ENCODE measurements at places on chromosomes 2 and 18.

GRCh38 chr2:104584393-104584792, 269.5 kb upstream of the POU3F3 start:
- no peak for DNase-seq

DNA sequence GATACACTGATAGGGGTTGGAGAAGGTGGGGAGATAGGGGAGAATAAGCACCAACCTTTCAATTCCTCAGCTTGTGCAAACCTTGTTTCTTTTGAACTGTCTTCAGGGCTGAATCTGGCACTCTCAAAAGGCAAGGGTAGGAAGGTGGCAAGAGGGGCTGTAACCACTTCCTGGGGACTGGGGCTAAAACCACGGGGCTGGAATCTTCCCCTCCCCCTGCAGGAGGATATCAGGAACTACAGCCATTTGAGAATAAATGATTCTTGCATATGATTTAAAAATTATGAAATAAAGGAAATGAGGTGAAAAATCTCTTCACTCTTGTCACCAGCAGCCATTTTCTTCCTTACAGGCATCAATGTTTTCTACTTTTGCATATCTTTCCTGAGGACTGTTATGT, 50.8 kb downstream of the ATOH8 start:
- no peak for DNase-seq

DNA sequence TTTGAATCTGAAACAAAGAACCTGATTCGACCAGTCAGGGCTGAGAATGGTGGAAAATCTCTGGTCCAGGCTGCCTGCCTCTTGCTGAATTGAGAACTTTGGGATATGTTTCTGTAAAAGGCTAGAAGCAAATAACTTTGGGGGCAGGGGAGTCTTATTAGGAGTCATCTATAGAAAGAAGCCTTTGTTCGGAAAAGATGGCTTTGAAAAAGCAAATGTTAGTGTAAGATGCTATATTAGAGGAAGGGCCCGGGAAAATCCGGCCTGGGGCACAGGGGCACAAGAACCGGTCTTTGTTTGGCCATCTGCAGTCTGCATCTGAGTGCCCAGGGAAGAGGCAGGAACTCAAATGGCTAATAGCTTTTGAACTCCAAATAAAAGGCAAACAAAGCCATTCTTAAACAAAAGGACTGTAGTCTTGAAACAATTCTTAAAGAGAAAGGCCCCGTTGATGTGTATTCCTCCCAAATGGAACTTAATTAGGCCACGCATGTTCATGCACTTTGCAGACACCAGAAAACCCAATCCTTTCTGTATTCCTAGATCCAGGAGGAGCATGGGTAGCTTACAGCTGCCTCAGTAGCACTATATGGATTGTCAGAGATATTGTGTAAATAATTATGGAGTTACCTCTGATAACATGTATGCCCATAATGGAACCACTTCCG, 180.0 kb upstream of the ARL4C start:
- no peak for DNase-seq

DNA sequence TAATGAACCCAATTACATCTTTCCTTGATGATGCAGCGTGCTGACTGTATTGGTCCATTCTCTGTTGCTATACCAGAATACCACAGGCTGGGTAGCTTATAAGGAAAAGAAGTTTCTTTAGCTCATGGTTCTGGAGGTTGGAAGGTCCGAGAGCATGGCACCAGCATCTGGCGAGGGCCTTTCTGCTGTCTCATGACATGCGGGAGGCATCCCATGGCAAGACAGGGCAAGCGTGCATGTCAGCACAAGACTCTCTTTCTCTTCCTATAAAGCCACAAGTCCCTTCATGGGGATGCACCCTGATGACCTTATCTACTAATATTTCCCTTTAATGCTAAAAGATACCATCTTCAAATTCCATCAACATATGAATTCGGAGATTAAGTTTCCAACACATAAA, 122.8 kb upstream of the FHL2 start:
- no peak for DNase-seq

- DNase-seq: no peak
Observed at GRCh38 chr18:7812431-7813063, 245.4 kb downstream of the PTPRM start.

- DNase-seq: no peak
Observed at GRCh38 chr2:118049816-118050140, 35.9 kb upstream of the CCDC93 start.

- DNase-seq: no peak
Observed at GRCh38 chr2:207783514-207783913, 13.8 kb upstream of the FZD5 start.

GRCh38 chr2:53513167-53513666, 254.4 kb upstream of the CHAC2 start:
- DNase-seq: no peak

DNA sequence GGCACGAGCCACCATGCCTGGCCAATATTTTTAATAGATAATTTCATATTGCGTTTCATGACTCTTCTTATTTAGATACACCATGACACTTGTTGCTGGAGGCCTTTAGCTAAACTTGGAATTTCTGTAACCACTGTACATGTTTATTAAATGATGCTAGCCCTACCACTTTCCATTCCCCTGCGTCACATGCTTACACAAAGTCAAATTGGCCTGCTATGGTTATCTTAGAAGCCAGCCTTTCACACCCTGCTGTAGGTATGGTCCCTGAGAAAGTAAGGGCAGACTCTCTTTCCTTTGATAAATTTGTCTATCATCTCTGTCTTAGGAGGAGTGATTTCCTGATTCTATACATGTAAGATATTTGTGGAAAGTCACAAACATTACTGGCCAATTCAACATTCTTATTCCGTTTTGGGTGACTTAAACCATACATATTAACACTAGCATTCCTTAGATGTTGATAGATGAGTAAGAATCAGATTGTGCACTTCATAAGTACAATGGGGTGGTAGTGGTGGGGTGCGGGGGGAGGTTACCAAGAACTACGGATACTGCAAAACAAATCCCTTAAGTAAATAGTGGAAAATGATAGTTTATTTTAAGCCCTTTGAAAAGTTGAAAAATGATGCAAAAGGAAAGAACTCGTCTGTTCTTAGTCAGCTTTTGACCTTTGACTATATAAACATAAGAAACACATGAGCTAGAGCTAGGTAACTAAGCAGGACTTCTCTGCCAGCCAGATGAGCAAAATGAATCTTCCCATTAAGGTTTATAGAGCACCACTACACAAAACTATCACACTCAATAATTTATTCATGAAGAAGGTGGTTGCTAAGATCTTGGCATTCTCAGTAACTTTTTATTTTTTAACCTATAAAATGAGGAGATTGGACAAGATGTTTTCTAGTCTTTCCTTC, 7.9 kb upstream of the NDUFV2 start:
- no peak for DNase-seq

GRCh38 chr2:204453730-204454167, 91.5 kb upstream of the PARD3B start:
- no peak for DNase-seq

DNA sequence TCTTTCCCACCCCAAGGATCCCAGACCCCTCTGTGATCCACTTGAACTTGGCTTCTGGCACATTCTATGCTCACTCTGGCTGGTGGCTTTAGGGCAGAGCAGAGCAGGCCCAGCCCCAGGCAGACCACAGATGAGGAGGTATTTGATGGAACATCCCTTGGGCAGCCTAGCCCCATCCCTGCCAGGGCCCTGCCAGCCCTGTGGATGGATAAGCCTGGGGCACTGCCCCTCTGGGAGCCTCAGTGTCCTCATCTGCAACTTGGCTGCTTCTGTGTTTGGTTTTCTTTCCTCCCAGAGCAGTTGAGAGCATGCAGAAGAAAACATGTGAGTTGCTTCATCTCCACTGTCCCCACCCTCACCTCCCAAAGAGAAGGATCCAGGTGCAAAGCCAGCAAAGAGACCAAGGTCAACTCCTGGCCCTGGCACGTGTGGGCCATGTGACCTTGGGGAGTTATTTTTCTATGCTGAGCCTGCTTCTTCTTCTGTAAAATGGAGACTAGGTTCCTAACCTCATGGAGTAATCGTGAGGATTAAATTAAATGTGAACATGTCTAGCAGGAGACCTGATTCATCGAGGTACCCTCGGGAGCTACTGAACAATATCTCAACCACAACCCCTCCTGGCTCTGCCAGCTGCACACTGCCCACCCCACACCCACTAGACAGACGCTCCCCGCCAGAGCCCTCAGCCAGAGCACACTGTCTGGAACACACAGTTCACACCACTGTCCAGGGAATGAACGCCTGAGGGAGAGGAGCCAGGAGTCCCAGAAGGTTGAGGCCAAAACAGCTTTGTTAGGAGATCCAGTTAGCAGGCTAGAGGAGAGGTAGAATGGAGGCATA, 14.6 kb upstream of the TNS1 start:
- DNase-seq: no peak

DNA sequence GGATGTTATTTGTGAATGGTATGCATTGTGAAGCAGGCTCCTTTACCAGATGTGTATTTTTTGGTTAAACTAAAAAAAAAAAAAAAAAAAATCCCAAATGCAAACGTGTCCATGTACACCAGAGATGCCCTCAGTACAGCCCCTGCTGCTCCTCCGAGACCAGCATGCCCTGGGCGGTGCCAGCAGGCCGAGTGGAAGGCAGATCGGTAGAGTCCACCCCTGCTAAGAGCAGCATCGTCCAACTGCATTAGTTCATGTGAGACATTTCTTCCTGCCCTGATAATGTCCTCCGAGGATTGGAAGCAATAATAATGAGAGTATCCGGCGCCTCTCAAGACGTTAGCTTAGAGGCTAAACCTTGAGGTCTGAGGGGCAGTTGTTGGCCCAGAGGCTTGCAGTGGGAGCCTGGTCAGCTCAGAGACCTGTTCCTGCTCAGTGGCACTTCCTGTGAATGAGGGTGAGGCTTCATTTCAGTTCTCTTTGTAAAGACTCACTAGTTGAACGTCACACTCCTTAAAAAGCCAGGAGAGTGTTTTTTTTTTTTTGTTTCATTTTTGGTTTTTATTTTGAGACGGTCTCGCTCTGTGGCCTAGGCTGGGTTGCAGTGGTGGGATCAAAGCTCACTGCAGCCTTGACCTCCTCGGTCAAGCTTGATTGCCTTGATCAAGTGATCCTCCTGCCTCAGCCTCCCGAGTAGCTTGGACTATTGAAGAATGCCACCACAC, 5.6 kb downstream of the SLC66A3 start:
- DNase-seq: no peak

- DNase-seq: no peak
Observed at GRCh38 chr18:40159141-40160017, 1795.7 kb upstream of the PIK3C3 start.

GRCh38 chr2:195961873-195962272, 106.8 kb downstream of the DNAH7 start:
- DNase-seq: no peak

DNA sequence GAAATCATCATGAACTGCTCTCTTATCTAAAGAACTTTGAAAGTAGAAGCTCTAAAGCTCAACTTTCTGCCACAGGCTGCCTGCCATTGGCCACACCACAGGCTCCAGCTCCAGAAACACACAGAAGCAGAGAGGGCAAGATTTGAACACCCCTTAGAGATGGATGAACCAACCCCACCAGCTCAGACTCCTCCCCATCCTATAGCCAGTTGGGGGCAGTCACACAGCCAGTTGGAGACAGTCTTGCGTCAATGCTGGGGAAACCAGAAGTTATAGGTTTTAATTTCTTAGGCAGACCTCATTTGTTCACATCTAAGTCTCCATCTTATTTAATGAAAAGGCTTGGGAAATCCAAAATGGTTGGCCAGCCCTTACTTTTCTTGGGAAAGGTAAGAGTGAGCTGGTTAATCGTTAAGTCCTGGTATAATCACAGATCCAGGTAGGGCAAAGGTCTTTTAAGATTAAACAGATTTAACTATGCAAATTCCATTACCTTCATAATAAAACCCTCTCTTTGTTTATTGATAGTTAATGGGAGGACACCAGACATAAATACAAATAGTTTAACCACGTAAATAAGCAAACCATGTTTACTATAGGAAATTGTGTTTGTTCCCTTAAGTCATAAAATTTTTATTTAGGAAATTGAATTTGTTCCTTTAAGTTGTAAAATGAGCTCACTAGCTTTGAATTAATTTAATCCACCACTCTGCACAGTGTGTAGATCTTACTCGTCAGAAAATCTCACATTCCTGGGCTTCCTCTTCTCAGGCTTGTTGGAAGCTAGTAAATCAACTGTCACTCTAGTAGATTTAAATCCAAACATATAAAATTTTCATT, 28.0 kb downstream of the MRO start:
- DNase-seq: no peak

DNA sequence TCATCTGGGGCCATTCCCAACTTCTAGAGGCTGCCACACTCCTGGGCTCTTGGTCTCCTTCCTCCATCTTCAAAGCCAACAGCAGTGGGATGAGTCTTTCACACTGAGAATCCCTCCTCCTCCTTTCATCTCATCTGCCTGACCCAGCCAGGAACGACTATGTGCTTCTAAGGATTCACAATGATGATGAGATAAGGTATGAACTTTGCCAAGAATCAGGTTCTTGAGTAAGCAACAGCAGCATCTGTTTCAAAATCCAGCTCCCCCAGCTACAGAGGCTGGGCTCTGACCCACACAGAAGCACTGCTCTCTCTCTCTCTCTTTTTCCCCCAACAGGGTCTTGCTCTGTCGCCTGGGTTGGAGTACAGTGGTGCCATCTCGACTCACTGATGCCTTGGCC, 46.4 kb downstream of the TIMM21 start:
- DNase-seq: no peak

GRCh38 chr2:65156041-65156440, 26.1 kb upstream of the RAB1A start:
- no peak for DNase-seq

DNA sequence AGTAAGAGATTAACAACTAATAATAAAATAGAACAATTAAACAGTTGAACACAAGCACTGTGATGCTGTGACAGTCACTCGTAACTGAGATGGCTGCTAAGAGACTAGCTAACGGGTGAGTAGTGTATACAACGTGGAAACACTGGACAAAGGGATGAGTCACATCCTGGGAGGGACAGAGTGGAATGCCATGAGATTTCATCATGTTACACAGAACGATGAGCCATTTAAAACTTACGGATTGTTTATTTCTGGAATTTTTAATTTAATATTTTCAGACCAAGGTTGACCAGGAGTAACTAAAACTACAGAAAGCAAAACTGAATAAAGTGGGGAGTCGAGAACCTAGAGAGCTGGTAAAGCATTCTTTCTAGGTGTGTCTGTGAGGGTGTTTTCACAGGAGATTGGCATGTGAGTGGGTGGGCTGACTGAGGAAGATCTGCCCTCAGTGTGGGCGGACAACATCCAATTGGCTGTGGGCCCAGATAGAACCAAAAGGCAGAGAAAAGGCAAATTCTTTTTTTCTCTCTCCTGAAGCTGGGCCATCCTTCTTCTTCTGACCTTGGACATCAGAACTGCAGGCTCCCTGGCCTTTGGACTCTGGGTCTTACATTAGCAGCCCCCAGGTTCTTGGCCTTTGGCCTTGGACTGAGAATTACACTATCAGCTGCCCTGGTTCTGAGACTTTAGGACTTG, 14.6 kb downstream of the TMSB10 start:
- DNase-seq: no peak

GRCh38 chr2:239534581-239535412, 134.0 kb upstream of the HDAC4 start:
- no peak for DNase-seq
